ENCODE measurements at places on chromosomes 1 and 21.

DNA sequence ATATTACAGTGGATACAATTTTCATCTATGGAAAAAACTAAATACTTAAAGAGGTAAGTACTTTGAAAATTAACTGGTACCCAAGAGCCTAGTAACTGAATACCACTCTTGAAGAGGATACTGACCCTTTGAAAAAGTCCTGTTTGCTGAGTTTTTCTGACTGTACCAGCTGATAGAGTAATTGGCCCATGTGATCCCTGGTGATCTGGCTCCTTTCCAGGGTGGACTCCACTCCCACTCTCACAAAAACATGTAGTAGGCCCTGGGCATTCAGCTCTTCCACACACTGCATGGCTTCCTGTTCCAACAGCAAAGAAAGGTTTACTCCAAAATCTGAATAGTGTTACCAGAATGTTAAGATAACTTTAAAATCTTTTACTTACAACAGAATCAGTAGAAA is 53.6 kb upstream of the HP1BP3 start:
- DNase-seq: no peak

GRCh38 chr1:14765773-14766172 is 167.3 kb downstream of the KAZN start:
- no peak for DNase-seq

- DNase-seq: peak; percentile 87
These were observed 5.0 kb downstream of the RNU1-2 start for GRCh38 chr1:16900751-16901150.

GRCh38 chr1:23167353-23168078 is 1.1 kb downstream of the LUZP1 start:
- peak; percentile 27 for DNase-seq

DNA sequence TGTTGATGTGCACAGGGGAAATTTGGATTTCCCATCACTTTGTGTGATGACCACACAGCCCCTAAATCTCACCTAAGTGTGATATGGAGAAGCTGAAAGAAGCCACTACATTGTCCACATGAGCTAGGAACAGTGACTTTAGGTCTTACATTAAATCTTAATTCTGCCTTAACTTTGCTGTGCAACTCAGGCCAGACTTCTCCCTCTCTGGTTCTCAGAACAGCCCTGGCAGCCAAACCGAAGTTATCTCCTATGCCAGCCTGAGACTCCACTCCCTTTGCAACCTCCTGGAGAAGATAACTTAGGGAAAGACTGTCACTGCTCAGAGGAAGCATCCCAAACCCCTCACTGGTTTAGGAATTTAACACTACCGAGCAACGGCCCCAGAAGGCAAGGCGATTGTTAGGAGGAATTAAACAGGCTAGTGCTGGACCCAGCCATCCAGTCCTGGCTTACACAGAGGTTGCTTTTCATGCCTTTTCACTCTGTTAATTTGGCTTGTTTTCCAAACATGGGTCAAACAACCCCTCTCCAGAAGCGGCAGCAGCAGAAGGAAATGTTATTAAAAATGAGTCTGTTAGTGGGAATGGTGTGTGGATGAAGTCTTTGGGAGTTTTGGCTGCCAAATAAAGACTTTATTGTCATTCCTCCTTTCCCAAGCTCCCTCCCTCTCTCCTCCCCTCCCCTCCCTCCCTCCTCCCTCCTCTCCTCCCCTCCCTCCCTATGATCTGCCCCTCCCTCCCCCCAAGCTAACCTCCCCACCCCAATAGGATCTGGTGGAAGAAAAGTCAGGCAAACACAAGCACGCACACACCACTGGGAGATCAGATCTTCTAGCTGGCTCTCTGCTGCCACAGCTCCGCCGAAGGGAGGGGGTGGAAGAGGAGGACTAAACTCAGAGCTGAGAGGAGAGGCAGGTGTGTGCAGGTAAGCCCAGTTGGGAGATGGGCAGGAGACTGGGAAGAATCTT is at the start of gene PRELP:
TSS of gene PRELP (plus strand) at position 795 of the 970 bp plus-strand sequence. CDS start 7,379 bp downstream, outside the sequence.
- DNase-seq: peak; percentile 77

GRCh38 chr1:2212274-2212531 is 15.9 kb upstream of the SKI start:
- DNase-seq: no peak

GRCh38 chr1:32048440-32048839 is 24.3 kb upstream of the TMEM39B start:
- DNase-seq: no peak

DNA sequence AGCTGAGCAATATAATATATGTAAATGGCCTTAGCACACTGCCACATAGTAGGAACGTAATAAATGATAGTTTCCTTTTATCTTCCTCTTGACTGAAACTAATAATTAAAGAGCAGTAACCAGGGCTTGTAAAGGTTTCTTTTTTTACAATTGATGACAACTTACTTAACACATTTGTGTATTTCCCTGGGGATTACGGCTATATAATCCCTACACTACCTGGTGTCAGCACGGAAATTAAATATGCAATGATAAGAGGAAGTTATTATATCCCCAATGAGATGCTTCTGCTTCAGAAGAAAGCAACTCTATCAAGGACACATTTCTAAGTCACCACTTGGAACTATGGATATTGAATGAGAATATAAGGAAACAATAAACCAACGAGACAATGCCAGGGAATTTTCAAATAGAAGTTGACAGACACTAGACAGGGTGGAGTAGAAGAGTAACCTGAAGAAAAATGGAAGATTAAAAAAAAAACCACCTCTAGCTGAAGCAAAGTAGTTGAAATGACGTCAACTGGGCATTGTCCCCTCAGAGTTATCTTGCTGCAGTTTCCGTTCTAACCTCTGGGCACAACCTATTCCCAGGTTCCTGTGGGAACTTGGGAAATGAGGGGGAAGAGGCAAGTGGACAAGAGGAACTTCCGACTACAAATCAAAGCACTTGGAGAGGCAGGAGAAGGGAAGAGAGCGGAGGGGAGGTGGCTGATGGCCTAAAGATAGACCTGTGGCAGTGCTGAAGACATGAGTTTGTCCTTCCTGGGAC is 66.5 kb downstream of the PLPP3 start:
- no peak for DNase-seq

Data from WERI-Rb-1 (cell line).